ENCODE measurements at places on chromosomes 11 and 22. TPM values are rescaled to one million over a fixed set of nuclear protein-coding genes. Genes with fewer than 3 reads are reported as not detected.
A peak's percentile ranks its signal among the peaks of the same experiment; 100 is the strongest.

The CD151 gene
- total RNA-seq: 20.7 TPM

The INPPL1 gene
- total RNA-seq: 152 TPM

The CRYBA4 gene
- not detected for total RNA-seq

The ARHGAP8 gene
- 0.67 TPM for total RNA-seq

The HOATZ gene
- not detected for total RNA-seq

The GNAZ gene
- 0.76 TPM for total RNA-seq

The NPAS4 gene
- total RNA-seq: not detected

The POLD4 gene
- total RNA-seq: 91.3 TPM

DNA sequence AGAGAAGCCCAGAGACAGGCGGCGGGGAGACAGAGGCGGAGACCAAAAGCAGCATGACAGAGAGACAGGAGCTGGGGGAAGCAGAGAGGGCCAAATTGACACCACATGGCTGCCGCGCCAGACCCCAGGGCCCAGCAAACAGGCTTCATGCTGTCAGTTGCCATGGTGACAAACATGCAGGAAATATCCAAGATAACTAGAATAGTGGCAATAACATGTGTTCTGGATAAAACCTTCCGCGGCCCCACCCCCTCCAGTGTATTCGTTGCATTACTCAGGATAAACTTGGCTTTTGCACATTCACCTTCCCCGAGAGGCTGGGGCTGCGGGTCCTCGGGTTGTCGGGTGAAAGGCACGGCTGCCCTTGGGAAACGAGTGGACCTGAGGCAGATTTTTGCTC lies 49.9 kb upstream of the CDON start:
- no peak overlapping the region for H3K27ac ChIP-seq
- H3K27me3 ChIP-seq: no peaks in the 10 kb centered on the region
- H3K4me3 ChIP-seq: no peak overlapping the region
- no peaks in the 10 kb centered on the region for H3K4me1 ChIP-seq

GRCh38 chr11:132541794-132542193 lies 990.5 kb downstream of the OPCML start:
- no peaks in the 10 kb centered on the region for H3K4me1 ChIP-seq
- no peaks in the 10 kb centered on the region for H3K36me3 ChIP-seq
- no peak overlapping the region for H3K27ac ChIP-seq

GRCh38 chr11:128527046-128527445 lies 60.3 kb downstream of the ETS1 start:
- no peaks in the 10 kb centered on the region for H3K27me3 ChIP-seq
- no peak overlapping the region for H3K4me3 ChIP-seq
- DNase-seq: no peak
- peaks cover 64% of the 10 kb centered on the region for H3K4me1 ChIP-seq
- H3K27ac ChIP-seq: peak overlapping the region; percentile 65

DNA sequence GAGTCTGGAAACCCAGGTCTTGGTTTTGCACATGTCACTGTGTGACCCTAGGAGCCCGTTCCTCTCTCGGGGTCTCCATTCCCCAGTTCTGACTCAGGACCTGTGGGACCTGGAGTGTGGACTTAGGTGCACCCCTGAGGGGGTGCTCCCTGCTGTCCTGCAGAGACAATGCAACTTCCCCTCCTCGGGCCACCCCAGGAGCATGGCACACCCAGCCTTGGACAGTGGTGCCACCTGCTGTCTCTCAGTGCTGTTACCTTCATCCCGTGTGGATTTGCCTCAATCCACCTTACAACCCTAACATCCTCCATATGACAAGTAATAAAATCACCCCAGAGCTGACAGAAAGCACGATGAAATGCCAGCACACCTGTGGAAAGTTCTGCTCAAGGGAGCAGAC lies 27.5 kb upstream of the CRYBB3 start:
- no peaks in the 10 kb centered on the region for H3K36me3 ChIP-seq
- H3K4me3 ChIP-seq: no peak overlapping the region
- no peaks in the 10 kb centered on the region for H3K27me3 ChIP-seq
- H3K27ac ChIP-seq: no peak overlapping the region

GRCh38 chr11:57476757-57477506 lies 16.6 kb downstream of the RTN4RL2 start:
- no peaks in the 10 kb centered on the region for H3K36me3 ChIP-seq
- peak; percentile 24 for DNase-seq
- peaks cover 5% of the 10 kb centered on the region for H3K27me3 ChIP-seq
- H3K27ac ChIP-seq: no peak overlapping the region
- H3K4me3 ChIP-seq: peak overlapping the region; percentile 51

- H3K27ac ChIP-seq: no peak overlapping the region
- no peaks in the 10 kb centered on the region for H3K36me3 ChIP-seq
- no peaks in the 10 kb centered on the region for H3K27me3 ChIP-seq
- no peak for DNase-seq
Observed at GRCh38 chr11:132234878-132235277, 864.5 kb downstream of the NTM start.

GRCh38 chr11:104366321-104366734 lies 202.4 kb upstream of the PDGFD start:
- DNase-seq: no peak
- no peak overlapping the region for H3K4me3 ChIP-seq
- H3K36me3 ChIP-seq: no peaks in the 10 kb centered on the region

GRCh38 chr11:30914143-30914762 lies 328.1 kb upstream of the MPPED2 start:
- H3K4me3 ChIP-seq: no peak overlapping the region
- no peaks in the 10 kb centered on the region for H3K27me3 ChIP-seq
- H3K27ac ChIP-seq: no peak overlapping the region
- no peak for DNase-seq

DNA sequence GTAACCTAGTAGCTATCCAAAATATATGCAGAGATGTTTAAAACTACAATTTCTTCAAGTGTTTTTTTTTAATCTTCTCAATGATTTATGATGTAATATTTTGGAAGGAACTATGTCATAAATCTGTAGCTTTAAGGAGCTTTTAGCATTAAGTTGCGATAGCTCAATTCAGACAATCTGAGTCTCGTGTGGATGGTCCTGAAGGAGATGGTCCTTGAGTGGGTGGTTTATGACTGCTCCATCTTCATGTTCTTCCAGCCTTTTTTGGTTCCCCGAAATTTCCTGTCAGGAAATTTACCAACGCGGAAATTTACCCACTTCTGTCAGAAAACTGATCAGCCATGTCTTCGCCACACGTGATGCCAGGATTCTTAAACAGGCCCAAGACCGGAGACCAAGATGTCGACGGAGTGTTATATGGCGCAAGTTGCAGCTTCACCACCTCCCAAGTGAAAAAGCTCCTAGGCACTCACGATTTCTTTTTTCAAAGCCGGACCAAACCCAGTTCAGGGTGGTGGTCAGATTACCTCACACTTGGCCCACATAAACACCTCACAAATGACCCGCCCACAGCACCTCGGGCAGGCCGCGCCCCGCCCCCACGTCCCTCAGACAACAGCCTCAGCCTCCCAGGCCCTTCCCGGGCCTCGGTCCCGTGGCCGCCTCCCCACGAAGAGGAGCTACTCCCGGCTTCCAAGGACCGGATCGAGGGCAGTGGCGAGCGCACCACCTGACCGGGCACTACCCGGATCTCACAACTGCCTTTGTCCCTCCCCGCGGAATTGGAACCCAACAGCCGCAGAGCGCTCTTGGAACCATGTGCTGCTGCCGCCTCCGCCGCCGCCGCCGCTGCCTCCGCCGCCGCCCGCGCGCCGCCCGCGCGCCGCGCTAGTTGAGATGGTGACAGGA lies at the start of gene MORC2:
Gene MORC2 (minus strand): TSS at position 760 of the 909 bp plus-strand sequence. CDS start 885 bp downstream, outside the sequence.
- peaks cover 39% of the 10 kb centered on the region for H3K4me1 ChIP-seq
- no peak for DNase-seq
- peaks cover 19% of the 10 kb centered on the region for H3K36me3 ChIP-seq
- no peaks in the 10 kb centered on the region for H3K27me3 ChIP-seq

DNA sequence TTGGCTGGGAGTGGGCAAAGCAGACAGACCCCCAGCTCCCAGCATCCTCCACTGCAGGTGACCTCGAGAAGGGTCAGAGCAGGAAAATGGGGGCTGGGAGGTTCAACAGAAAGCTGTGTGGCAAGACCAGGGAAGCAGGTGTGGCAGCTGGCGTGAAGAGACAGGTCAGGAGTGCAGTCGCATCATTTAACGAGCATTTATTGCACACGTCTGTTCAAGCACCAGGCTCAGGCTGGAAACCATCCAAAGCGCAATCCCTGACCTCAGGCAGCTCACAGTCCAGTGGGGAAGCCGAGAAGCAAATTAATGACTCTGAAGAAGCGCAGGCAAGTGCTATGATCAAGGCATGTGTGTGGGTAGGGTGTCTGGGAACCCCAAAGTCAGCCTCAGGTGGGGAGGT lies 7.4 kb downstream of the SLC25A45 start:
- H3K27me3 ChIP-seq: no peaks in the 10 kb centered on the region
- H3K4me3 ChIP-seq: no peak overlapping the region
- no peaks in the 10 kb centered on the region for H3K4me1 ChIP-seq
- no peak overlapping the region for H3K27ac ChIP-seq

DNA sequence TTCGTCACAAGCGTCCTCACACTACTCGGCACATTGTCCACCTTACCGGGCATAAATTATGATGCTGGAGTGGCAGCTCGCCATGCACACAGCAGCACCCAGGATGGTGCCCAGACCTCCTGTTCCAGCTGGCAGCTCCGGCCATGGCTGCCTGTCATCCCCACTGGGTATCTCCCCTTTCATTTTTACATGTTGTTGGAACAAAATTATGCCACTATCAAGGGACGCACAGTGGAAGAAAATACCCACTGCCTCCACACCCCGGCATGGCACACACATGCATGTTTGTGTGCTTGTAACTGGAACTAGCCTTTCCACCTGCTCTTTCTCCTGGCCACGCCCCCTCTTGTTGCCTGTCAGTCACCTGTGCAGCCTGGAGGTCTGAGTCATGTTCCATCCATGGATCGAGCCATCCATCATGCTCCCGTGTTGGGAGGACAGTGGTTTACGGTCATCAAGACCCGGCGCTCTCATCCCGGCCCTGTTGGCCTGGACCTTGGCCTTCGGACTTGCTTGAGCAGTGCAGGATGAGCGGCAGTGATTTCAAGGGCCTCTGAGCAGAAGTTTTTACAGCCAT lies 1069.6 kb downstream of the BRD1 start:
- DNase-seq: no peak
- no peaks in the 10 kb centered on the region for H3K4me1 ChIP-seq
- H3K4me3 ChIP-seq: no peak overlapping the region
- no peaks in the 10 kb centered on the region for H3K27me3 ChIP-seq
- no peak overlapping the region for H3K27ac ChIP-seq

GRCh38 chr22:48018346-48018745 lies 1255.9 kb downstream of the TBC1D22A start:
- H3K4me1 ChIP-seq: no peaks in the 10 kb centered on the region
- H3K27ac ChIP-seq: no peak overlapping the region
- H3K36me3 ChIP-seq: no peaks in the 10 kb centered on the region
- no peak for DNase-seq
- no peak overlapping the region for H3K4me3 ChIP-seq

DNA sequence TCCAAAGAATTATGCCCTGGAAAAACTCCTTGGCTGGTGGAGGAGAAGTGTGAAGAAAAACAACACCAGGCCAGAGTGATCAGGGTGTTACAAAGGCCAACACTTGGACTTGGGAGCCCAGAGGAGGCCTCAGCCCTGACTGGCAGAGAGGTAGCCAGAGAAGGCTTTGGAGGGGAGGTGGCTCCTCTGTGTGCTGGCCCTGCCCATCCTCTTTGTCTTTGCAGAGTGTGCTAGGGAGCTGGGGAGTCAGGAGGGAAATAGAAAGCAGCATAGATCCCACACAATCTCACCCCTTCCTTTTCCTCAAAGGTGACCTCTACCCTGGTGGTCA lies 12.0 kb upstream of the P2RY6 start:
- no peak for DNase-seq
- no peak overlapping the region for H3K27ac ChIP-seq
- no peak overlapping the region for H3K4me3 ChIP-seq
- no peaks in the 10 kb centered on the region for H3K36me3 ChIP-seq
- H3K27me3 ChIP-seq: no peaks in the 10 kb centered on the region

DNA sequence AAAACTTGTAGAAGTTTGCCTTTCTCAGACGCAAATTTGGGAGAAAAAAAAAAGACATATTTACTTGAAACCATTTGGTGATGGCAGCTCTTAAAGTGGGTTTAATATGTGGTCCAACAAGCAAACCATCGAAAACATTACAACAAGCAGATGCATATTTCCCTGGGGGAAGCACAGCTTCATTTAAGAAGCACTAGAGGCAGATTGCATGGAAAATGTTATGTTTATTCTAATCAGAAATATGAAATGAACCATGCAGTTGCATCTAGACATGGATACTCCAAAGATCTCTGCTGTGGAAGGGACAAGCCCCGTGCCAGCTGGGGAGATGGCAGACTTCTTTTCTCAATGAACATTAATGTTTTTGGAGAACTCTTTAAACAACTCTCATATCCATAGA lies 57.4 kb upstream of the PARVA start:
- no peaks in the 10 kb centered on the region for H3K27me3 ChIP-seq
- H3K4me3 ChIP-seq: no peak overlapping the region
- H3K36me3 ChIP-seq: no peaks in the 10 kb centered on the region

- no peaks in the 10 kb centered on the region for H3K36me3 ChIP-seq
- H3K27me3 ChIP-seq: no peaks in the 10 kb centered on the region
- H3K4me3 ChIP-seq: no peak overlapping the region
- no peak for DNase-seq
Observed at GRCh38 chr11:61034704-61035525, 63.4 kb downstream of the CD6 start.

- peak; percentile 96 for DNase-seq
- peak overlapping the region; percentile 81 for H3K27ac ChIP-seq
- H3K27me3 ChIP-seq: no peaks in the 10 kb centered on the region
- peaks cover 22% of the 10 kb centered on the region for H3K4me1 ChIP-seq
- peaks cover 5% of the 10 kb centered on the region for H3K36me3 ChIP-seq
- peak overlapping the region; percentile 66 for H3K4me3 ChIP-seq
Observed at GRCh38 chr11:819943-820649, 1.4 kb downstream of the PNPLA2 start.

DNA sequence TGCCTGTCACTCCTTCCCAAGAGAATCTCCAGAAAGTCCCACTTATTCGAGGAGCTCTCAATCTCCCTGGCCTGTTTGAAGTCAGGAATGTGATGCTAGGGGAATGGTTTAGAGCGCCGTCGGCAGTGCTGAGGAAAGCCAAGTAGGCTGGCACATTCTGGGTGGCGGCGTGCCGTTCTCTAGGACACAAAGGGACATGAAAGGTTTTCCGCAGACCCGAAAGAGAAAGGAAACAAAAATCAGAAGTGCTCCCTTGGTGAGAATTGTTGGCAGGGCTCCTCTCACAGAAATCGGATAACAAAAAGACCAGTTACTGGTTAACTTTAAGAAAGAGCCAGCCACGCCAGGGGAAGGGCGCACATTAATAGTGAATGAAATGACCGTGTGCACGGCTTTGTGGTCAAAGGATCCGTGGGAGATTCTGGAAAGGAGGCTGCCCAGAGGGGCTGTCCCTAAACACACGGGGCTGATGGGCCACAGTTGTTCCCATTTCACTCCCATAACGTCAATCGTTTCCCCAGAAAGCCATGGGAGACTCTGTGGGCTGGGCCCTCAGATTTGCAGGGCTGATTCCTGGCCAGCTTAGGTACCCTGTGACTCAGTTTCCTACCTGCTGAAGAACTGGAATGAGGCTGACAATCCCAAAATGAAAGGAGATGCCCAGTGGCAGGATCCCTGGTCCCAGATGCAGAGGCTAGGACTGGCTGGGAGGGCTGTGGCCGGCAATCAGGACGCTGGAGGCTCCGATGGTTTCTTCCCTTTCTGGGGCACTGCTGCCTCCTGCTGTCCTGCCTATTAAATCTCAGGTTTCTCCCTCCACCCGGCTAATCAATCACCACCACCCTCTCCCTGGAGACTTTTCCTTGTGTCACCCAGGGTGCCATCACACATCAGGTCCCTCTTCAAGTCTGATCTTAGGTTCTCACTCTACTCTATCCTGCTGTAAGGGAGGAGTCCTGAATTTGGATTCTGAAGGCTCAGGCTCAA lies 82.3 kb downstream of the RCN1 start:
- no peaks in the 10 kb centered on the region for H3K27me3 ChIP-seq

GRCh38 chr11:38971141-38971540 lies 2373.1 kb upstream of the RAG2 start:
- H3K27me3 ChIP-seq: no peaks in the 10 kb centered on the region
- H3K36me3 ChIP-seq: no peaks in the 10 kb centered on the region
- H3K4me3 ChIP-seq: no peak overlapping the region
- no peak for DNase-seq
